ENCODE measurements at places on chromosomes 13 and 19.
A peak's percentile ranks its signal among the peaks of the same experiment; 100 is the strongest.

DNA sequence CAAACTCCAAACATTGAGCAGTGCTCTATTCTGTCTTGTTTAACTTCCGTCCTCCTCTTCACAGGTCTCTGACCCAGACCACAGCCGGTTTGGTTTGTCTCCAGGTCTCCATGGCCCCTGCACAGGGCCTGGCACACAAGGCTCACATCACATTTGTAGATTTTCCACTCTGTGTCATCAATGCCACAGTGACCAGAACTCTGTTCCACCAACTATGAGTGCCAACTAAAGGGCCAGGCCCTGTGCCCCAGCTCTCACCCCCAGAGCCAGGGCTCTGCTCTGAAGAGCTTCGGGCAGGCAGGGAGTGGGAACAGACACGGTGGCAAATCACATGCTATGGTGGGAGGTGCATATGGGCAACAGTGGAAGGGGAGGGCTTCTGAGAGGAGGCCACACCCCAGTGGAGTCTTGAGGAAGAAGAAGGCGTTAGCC lies 16.0 kb downstream of the SMG9 start:
- peak; percentile 34 for ATAC-seq

GRCh38 chr13:33992881-33993336 lies 175.0 kb downstream of the RFC3 start:
- ATAC-seq, result no peak

- no peak for ATAC-seq
These were observed 325.9 kb downstream of the FOXO1 start for GRCh38 chr13:40340368-40341095.

DNA sequence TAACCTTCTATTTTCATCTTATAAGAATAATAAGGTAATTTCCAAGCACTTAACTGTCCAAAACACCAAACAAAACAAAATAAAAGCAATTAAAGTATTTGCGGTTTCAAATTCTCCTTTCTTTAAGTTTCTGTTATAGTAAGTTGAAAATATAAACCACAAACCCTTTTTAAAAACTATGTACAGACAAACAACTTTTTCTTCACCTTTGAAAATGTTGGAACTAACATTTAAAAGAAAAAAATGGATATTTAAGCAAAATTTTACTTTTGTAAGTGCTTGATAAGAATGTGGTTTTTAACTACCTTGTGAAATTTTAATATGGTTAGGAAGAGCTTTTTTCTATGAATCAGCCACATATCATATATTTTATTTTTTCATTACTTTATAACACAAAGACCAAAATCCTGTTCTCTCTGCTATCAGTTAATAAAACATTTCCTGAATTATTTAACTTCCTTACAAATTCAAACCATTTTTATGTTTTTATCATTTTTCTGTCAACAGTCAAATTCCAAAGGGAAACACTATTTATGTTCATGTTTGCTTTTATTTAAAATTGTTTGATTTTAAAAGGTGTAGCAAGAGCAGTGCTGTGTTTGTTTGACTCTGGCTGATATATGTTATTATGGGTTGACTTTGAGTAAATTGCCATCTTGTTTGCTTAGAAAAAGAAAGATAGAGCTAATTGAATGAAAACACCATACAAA lies 554.1 kb upstream of the KLHL1 start:
- ATAC-seq, result no peak

GRCh38 chr13:46270416-46270815 lies 58.7 kb downstream of the LRRC63 start:
- ATAC-seq, result no peak

DNA sequence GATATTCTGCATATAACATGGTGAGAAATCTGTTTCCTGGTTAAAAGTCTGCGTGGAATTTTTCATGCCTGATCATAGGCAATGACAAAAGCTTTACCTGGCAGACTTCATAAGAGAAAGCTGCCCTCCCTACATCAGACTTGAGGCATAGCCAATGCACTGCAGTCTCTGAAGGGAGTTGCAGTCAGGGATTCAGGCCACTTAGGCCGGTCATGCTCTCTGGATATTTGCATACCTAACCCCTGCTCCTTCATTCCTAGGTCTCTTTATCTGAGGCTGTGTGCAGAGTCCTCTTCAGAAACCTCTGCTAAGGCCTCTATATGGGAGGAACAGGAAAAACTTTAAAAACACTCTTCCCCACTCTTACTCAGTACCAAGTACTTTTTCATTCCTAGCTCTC lies 287.4 kb downstream of the PCDH17 start:
- no peak for ATAC-seq

- no peak for ATAC-seq
These were observed 13.1 kb downstream of the PCID2 start for GRCh38 chr13:113195360-113195759.

DNA sequence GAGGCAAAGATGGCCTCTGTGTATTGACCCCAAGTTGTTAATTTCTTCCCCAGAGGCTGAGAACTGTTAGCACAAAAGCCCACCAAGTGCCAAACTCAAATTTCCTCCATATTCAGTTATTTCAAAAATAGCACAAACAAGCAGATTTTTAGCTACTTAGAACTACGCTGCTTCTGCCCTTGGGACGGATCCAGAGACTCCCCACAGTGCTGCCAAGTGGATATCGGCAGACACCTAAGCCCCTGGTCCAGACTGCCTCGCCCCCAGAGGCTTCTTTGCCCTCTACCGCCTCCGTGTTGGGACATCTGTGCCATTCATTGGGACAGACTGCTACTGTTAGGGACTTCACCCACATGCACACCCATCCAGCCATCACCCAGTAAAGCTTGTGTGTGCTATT lies 188.3 kb downstream of the POSTN start:
- ATAC-seq, result no peak

DNA sequence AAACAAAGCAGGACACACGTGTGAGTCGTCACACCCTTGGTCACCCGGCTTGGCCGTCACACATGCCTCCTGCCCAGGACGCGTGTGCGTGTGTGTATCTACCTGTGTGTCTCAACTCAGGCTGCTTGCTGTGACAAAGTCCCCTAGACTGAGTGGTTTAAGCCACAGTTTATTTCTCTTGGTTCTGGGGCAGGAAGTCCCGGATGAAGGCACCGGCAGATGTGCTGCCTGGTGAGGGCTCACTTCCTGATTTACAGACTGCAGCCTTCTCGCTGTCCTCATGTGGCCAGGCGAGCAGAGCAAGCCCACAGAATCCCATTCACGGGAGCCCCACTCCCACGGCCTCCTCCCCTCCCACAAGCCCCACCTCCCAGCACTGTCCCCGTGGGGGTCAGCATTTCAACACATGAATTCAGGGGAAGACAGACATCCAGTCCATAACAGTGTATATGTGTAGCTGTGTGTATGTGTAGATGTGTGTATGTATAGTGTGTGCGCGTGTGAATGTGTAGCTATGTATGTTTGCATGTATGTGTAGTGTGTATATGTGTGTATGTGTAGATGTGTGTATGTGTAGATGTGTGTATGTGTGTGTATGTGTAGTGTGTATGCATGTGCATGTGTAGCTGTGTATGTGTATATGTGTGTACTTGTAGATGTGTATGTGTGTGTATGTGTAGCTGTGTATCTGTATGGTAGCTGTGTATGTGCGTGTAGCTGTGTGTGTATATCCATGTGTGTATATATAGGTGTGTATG lies 51.5 kb downstream of the MCF2L start:
- ATAC-seq, result no peak

DNA sequence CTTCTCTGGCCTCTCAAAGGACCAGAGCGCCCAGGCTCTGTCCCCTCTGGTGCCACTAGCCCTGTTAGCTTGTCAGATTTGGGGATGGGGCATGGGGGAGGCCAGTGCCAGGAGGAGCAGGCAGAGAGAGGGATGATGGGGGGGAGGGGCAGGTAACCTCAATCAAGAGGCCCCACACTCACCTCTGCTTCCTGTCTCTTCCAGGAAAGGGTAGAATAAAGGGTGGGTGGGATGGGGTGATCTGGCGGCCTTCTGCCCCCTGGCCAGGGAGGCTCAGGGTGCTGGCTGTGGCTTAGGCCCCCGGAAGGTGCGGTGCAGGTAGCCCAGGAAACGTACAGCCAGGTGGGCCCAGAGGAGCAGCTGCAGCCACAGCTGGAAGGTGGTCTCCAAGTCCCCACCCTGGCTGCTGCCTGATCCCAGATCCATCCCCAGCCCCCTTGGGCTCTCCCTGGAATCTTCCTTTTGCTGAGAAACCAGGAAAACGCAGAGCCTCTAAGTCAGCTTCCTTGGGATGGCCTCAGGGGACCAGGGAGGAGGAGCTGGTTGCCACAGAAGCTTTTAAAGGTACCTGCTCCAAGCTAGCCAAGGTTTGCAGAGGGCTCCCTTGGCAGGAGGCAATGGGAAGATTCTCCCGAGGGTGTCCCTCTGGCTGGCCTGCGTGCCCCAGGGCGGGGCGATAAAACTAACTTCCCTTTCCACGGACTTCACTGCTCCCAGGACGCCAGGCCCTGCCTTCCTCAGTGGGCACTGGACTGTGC lies 5.3 kb downstream of the PRKACA start:
- ATAC-seq, result no peak

- no peak for ATAC-seq
These were observed 67.7 kb downstream of the TBC1D4 start for GRCh38 chr13:75414036-75414827.

DNA sequence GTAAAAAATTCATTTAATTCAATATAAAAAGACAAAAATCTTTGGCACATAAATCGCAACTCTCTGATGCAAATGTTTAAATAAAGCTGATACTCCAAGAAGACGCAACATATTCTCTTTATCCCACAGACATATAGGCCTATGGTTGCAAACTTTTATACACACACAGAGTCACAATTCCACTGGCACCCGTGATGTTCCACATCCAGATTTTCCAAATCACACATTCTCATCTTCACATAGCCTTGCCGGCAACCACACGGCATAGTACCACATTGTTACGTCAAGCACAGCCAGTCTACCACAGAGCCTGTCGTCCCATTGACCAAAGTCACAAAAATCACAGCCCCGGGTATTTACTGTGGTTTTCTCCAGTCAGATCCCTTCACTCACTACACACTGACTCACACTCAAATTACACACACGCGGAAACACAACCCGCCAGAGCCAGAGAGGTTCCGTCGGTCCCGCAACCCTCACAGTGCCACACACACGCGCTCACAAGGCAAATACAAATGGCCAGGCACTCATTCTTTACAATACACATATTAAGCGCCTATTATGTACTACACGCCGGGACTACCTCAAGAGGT lies 546 bp upstream of the ZNF546 start:
- peak; percentile 51 for ATAC-seq

DNA sequence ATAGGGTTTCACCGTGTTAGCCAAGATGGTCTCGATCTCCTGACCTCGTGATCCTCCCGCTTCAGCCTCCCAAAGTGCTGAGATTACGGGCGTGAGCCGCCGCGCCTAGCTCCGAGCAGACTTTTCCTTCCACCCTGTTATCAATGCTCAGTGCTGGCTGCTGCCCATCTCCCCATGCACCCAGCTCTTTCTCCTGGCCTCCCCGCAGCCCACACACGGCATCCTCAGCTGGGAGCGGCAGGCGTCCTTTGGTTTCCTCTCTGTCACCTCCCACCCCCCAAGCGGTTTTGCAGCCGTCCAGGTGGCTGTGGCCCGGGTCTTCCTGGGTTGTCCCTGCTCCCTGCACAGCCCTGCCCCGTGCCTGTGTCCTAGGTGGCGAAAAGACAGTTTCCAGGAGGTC lies 12.1 kb downstream of the PRR22 start:
- no peak for ATAC-seq

DNA sequence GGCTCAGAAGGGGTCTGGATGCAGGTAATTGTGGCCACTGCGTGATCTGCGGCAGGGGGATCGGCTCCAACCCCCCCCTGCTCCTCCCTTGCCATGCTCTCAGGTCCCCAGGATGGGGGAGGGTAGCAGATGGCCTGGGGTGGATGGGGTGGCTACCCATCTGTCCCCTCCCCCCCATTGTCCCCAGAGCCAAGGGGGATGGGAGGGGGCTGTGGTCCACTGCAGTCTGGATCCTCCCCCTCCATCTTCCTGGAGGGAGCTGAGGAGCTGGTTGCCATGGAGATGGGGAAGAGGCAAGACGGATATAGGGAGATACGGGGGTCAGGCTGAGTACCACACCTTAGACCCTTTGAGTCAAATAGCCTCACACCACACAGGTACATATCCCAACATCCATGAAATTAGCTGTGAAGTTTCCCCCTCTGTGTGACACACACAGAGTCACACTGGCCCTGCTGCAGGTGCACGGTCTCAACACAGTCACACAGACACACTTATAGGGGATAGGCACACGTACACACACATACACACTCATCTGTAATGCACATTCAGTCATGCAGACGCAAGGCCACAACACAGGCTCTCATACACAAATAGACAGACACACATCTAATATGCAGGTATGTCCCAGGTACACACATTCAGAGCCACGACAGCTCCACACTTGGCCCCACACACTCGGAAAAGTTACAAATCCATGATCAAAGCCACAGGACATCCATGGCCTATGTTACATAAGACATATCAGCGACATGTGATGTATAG lies 1.8 kb upstream of the NOVA2 start:
- ATAC-seq, result no peak

GRCh38 chr13:77274126-77274525 lies 52.8 kb downstream of the MYCBP2 start:
- no peak for ATAC-seq

DNA sequence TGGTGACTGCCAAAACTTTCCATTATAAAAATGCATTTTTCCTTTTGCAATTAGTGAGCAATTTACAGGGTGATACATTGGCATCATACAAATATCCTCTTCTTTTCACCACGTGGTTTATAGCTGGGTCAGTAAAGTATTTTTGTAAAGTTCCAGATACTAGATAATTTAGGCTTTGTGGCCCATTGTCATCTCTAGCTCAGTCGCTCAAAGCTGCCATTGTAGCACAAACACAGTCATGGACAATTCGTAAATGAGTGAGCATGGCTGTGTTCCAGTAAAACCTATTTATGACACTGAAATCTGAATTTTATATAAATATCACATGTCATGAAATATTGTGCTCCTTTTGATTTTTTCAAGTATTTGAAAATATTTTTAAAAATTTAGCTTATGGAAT lies 162.9 kb downstream of the USP12 start:
- no peak for ATAC-seq

GRCh38 chr19:48635263-48635965 lies 1.8 kb downstream of the DBP start:
- peak; percentile 39 for ATAC-seq

GRCh38 chr13:73702419-73703071 lies 431.7 kb downstream of the KLF12 start:
- peak; percentile 94 for ATAC-seq
